ENCODE measurements at places on chromosomes 6 and 20. TPM values are rescaled to one million over a fixed set of nuclear protein-coding genes. Genes with fewer than 3 reads are reported as not detected.

SLX4IP gene
- polyA plus RNA-seq, result 2.9 TPM

NRSN1 gene
- polyA plus RNA-seq, result not detected

- H3K27ac ChIP-seq, result no peak overlapping the region
- no peak for DNase-seq
- no peak overlapping the region for H3K4me3 ChIP-seq
- H3K27me3 ChIP-seq, result no peaks in the 10 kb centered on the region
- no peaks in the 10 kb centered on the region for H3K4me1 ChIP-seq
- no peaks in the 10 kb centered on the region for H3K36me3 ChIP-seq
Observed at GRCh38 chr6:141443668-141444289, 688.9 kb upstream of the GJE1 start.

DNA sequence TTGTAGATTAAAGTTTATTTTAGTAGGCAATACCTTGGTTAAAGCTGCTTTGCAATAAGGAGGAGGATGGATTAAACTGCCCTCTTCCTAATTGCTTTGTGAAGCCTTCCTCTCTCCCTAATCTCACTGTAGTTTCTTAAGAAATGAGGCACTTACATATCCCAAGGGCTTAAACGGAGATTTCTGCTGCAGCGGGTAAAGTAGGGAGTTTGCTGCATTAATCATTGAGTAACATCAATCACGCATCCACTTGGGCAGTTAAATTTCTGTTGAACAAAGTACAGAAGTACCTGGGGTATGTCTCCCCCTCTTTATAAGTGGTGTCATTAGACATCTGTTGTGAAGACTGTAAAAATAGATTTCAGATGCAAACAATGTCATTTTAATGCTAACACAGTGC lies 29.5 kb upstream of the ARID1B start:
- no peaks in the 10 kb centered on the region for H3K4me1 ChIP-seq
- H3K27ac ChIP-seq, result no peak overlapping the region
- H3K4me3 ChIP-seq, result no peak overlapping the region
- no peak for DNase-seq
- H3K27me3 ChIP-seq, result no peaks in the 10 kb centered on the region

DNA sequence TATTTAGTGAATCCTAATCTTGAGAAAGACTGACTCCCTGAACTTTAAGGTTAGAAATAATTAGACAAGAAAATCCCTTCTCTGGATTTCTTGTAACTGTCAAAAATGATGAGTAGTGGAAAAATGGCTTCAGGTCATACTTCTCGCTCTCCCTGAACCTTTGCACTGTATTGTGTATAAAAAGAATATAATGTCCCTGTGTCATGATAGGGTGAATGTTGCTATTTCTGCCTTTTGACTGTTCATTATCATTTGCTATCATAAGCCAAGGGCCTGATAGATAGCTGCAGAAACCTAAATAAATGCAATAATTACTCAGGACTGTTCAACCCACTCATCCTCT lies 39.3 kb downstream of the ALDH8A1 start:
- no peaks in the 10 kb centered on the region for H3K4me1 ChIP-seq
- no peaks in the 10 kb centered on the region for H3K36me3 ChIP-seq
- H3K4me3 ChIP-seq, result no peak overlapping the region
- H3K27ac ChIP-seq, result no peak overlapping the region
- H3K27me3 ChIP-seq, result no peaks in the 10 kb centered on the region

DNA sequence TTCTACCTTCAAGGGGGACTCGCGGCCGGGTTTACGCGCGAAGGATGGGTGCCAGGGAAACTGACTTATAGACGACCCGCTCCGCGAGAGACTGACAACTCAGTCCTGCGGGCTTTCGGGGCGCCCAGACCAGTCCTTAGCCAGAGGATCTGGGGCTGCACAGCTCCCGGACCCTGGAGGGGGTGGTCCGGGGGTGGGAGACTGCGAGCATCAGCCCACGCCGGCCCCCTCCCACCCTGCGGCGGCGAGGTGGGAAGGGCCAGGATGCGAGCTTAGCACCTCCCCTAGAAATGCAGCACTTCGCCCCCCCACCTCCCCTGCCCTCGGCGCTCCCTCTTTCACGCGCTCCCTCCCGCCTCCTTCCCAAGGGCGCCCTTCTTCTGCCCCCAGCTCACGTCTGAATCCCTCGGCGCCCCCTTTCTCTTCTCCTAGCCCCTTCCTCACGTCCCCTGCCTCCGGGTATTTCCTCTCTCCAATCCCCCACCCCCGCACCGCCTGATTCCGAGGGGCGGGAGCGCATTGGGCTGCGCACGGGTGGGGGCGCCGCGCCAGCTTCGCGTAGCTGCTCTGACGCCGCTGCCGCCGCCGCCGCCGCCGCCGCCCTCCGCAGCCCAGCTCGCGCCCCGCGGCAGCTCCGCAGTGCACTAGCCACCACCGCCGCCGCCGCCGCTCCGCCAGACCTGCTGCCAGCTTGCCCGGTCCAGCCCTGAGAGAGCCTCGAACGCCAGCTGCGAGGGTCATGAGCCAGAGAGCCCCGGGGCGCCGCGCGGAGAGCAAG lies at the start of gene SLC32A1:
Gene SLC32A1 (plus strand): TSS at position 639 of the 778 bp plus-strand sequence. CDS start 239 bp downstream, outside the sequence.
- no peak within 1 kb of the TSS for H3K4me3 ChIP-seq
- no peaks in the 10 kb centered on the region for H3K36me3 ChIP-seq
- no peaks in the 10 kb centered on the region for H3K4me1 ChIP-seq
- peak; percentile 34 for DNase-seq
- peaks cover 99% of the 10 kb centered on the region for H3K27me3 ChIP-seq
- H3K27ac ChIP-seq, result no peak within 1 kb of the TSS

Data from hepatocyte (in vitro differentiated cells).